ENCODE measurements at places on chromosomes 3 and 15.

DNA sequence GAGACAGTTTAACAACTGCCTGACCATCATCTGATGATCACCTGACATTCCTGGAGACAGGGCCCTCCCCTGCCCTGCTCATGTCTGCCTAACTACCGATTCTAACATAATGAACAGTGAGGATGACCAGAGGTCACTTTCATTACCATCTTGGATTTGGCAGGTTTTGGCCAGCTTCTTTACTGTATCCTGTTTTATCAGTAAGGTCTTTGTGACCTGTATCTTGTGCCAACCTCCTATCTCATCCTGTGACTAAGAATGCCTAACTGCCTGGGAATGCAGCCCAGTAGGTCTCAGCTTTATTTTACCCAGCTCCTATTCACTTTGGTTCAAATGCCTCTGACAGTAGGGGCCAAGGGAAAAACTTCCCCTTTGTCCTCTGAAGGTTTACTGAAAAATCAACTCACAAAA lies 40.2 kb downstream of the METTL6 start:
- no peak for DNase-seq

GRCh38 chr3:36192901-36193300 lies 187.4 kb upstream of the STAC start:
- peak; percentile 53 for DNase-seq

DNA sequence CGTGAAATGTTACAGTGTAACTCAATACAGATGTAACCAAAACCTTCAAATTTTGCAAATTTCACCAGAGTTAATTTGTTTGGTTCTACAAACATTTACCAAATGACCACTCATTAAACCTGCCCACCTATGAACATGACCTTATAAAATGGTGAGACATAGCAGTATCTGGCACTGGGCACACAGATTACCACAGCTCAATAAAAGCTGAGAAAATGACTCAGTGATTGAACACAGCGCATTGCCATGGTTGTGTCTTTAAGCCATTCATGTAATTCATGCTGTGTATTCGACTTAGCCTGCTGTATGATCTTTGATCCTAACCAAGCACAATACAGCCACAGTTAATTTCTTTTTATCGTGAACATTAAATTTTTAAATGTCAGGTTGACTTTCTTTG lies 11.3 kb downstream of the PPARG start:
- DNase-seq: no peak

DNA sequence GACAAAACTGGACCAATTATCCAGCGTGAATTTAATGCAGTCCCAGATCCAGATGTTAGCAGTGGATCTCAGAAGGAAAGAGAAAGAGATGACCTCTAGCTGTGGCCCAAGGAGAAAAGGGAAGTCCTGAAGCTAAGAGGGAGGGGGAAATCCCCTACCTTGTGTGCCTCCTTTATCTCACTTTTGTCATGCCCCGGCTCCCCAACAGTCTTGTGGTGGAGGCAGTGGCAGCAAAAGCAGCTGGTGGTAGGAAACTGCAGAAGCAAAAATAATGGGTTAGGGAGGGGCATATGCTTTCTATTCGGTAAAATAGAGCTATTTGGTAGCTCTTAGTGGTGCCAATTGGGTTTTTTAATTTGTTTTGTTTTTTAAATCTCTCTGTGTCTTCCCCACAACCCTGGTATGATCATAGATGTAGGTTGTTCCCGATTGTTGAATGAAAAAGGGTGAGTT lies 56.5 kb downstream of the MCTP2 start:
- DNase-seq: no peak

DNA sequence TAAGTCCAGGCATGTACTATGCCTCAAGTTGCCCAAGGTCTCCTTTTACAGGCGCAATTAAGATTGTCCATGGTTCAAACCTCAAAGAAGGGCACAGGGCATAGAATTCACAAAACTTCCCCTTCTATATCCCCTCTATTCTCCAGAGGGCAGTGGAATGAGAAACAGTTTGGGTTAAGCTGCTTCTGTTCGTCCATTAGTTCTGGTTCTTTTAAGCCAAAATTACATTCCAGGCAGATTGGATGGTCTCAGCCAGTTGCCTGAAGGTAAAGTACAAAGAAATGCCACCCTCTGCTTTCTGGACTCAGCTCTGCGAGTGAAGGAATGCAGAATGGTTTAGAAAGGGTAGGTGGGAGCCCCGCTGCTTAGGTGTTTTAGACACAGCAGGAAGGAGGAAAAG lies 200.7 kb downstream of the GREM1 start:
- no peak for DNase-seq

GRCh38 chr3:152050903-152051302 lies 177.5 kb downstream of the SUCNR1 start:
- DNase-seq: no peak

- peak; percentile 48 for DNase-seq
Measured at GRCh38 chr3:129184396-129184657, 631 bp upstream of the CNBP start.

DNA sequence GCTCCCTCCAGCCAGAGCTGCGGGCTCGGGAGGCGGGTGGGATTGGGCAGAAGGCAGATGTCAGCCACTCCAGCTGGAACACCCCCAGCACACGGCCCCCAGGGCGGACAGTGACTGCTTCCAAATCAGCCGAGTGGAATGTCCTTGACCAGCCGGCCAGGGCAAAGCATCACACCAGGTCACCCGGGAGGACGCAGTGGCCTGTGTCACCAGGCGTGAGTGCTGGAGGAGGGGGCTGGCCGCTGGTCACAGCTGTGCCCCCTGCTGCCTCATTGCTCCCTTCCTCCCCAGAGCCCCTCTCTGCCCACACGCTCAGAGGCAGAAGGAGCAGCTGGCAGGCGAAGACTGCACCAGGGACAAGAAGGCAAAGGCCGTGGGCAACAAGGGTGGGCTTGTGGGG lies 33.5 kb downstream of the NTRK3 start:
- no peak for DNase-seq

GRCh38 chr15:41483115-41483514 lies 10.6 kb upstream of the ITPKA start:
- DNase-seq: no peak

GRCh38 chr3:16836505-16837237 lies 48.1 kb upstream of the PLCL2 start:
- DNase-seq: no peak

GRCh38 chr3:46695962-46696894 lies 2.7 kb upstream of the ALS2CL start:
- DNase-seq: no peak

DNA sequence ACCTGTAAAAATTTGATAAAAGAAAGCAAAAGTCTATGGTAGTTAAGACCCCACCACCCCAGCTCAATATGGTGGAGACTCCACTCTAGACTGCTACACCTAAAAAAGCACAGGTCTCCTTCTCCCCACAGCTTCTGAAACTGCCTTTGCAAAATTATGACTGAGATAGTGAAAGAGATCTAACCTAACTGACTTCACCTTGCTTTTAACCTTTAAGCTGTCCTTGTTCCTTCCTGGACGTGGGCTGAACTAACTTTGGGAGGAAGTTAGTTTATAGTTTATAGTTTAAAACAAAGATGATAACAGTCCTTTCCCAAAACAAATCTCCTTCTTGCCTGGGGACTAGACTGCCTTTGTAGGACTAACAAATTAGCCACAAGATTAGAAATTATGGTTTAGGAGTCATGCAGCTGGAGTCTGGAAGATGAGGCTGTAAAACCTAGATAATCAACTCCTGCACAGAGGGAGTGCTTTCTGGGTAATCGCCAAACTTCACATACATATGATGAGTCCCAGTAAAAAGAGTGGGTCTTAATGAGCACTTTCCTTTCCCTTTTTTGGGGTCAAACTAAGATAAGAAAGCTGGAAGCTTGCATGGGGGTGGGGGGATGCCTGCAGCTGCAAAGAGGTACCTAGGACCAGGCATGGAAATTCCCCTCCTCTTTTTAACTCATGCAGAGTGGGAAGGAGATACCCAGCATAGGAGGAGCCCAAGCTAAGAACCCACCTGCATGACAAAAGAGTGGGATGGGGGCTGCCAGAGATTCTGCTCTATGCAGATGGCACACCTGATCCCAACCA lies 17.5 kb downstream of the CCR8 start:
- DNase-seq: no peak

DNA sequence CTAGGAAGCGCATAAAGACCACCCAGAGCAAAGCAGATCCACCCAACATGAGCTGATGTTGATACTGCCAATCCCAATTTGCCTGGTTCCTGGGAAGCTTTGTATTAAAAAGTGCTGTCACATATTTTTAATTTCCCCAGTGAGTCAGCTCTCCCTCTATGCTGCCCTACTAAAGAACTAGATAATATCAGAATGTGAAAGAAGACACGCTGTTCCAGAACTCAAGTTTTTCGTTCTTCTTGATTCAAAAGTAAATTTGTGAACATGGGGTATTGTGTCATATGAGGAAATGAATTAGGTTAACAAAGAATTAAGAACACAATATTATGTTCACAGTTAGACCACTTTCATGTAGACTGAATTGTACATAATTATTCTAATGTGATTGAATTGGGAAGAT lies 734.2 kb upstream of the ALCAM start:
- DNase-seq: no peak

GRCh38 chr15:71627604-71628003 lies 182.8 kb upstream of the NR2E3 start:
- no peak for DNase-seq

GRCh38 chr3:100915706-100916495 lies 77.3 kb downstream of the ABI3BP start:
- no peak for DNase-seq

DNA sequence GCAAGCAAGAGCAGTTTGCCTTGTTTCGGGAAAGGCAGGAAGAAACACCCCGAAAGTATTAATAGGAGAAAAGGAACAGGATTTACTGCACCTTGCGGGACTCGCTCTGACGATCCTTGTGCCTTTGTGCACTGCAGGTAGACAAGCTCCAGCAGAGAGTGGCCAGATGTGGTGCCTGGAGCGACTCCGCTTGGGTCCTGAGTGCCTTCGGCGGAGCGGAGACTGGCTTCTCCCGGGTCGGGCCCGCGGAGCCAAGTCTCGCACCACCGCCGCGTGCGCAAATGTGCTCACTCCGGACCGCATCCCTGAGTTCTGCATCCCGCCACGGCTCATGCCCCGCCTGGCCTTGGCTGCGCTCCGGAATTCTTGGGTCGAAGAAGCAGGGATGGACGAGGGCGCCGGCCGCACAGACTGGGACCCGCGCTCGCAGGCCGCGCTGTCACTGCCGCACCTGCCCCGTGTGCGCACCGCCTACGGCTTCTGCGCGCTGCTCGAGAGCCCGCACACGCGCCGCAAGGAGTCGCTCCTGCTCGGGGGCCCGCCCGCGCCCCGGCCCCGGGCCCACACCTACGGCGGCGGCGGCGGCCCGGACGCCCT lies 769 bp downstream of the C2CD4A start:
- DNase-seq: peak; percentile 56

DNA sequence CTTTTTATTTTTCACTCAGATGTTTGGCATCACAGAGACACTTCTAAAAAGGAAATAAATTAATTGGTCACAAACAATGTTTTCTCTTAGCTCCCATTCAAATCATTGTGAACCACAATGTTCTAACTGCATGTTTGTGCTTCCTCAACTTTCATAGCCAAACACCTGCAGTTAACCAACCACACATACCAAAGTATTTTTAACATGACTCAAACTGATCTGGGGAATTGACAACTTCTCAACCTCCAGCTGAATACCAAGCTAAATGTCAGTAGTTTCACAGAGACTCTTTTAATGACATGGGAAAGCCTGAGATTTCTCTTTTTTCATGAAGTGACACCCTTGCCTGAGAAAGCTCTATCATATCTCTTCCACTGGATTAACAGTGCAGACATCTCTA lies 217.9 kb upstream of the MME start:
- DNase-seq: no peak

- no peak for DNase-seq
Measured at GRCh38 chr3:13549623-13550422, 898 bp downstream of the FBLN2 start.

DNA sequence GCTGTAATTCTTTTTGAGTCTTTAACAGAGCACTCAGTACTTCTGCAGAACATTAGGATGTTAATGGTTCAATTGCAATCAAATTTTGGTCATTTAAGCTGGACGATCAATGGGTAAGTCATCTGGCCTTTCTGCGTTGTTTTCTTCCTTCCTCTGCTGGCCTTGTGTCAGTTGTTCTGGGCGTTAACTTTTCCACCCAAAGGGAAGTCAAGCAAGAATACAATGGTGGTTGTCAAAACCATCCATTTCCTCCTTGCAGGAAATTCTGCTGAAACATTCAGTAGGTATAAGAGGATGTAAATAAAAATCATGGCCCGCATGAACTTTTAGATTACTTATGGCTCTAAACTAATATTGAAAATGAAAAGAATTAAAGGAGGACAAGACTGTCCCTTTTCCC lies 584.0 kb downstream of the GRM7 start:
- DNase-seq: no peak

DNA sequence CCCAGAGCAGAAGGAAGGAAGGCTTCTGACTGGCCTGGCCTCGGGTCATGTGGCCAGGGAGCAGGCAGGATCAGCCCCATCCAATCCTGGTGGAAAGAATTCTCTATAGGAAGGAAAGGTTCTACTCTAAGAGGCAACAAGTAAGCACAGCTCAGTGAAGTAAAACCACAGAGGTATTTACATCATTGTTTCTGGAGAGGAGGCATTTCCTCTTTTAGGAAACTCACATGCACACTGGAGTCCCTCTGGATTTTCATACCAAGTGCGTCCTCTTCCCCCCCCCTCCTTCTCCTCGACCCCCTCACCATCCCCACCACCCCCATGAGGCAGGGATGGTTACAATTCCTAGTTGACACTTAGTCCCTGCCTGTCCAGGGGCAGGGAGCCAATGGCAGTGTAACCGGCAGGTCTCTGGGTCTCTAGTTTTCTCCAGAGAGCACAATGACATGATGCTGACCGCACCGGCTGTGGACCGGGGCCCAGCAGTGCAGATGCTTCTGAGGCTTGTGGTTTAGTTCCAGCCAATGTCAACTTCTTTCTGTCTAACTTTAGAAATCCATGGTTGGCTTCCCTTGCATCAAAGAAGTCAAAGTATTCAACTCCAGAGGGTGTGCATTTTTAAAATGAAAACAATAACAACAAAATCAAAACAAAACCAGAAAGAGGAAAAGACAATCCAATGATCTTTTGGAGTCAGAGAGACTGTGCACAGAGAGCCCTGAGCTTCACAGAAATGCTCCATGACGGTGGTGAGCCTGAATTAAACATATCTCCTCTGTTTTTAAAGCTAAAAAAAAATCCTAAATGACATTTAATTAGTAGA lies 230.3 kb upstream of the TLE3 start:
- no peak for DNase-seq

- DNase-seq: no peak
Measured at GRCh38 chr15:92929002-92929401, 28.9 kb downstream of the CHD2 start.

DNA sequence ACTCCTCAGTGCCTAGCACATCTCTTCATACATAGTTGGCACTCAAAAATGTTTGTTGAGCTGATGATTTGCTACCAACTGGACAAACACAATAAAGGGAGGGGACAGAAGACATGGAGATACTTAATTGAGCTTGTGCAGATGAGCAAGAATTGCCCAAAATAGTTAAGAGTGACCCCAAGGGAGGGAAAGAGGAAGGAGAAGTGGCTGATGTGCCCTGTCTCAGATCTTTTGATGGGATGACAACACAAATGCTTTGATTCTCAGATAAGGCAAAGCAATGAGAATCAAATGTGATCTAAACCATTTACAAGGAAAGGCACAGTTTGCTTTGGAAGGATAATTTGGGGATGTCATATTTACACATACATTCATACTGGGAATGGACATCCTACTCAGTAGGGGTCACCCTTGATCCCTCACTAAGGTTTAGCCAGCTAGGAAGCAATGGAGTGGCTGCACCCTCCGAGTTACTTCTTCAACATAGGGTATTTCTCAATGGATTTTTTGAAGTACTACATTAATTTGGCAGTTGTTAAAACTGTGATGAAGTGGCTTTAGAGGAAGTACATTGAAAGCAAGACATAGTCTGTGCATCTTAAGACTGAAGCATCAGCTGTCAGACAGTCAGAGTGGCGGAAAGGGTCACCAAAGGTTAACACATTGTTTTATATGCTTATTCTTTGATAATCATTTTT lies 21.9 kb upstream of the SSR3 start:
- no peak for DNase-seq
